Activated T-cell treated with anti-CD3 and anti-CD28 coated beads, Interleukin-2, amount 50 U/mL, for 48 hours (primary cell): ENCODE measurements at places on chromosomes 13 and 19.

- DNase-seq, result no peak
Observed at GRCh38 chr19:46924874-46925547, 64.2 kb downstream of the ARHGAP35 start.

DNA sequence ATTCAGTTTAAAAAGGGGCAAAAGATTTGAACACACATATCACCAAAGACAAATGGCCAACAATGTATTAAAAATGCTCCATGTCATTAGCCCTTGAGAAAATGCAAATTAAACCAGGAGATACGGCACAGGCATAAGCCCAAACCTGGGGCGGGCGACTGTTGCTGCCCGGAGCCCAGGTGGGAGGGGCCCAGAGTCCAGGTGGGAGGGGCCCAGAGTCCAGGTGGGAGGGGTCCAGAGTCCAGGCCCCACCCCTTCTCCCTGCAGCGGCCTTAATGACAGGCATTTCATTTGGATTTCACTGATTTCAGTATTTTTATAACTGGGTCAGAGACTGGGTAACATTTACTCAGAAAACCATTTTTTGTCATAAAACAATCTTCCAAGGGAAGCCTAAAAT is 78.2 kb downstream of the RASA3 start:
- DNase-seq, result peak; percentile 55

DNA sequence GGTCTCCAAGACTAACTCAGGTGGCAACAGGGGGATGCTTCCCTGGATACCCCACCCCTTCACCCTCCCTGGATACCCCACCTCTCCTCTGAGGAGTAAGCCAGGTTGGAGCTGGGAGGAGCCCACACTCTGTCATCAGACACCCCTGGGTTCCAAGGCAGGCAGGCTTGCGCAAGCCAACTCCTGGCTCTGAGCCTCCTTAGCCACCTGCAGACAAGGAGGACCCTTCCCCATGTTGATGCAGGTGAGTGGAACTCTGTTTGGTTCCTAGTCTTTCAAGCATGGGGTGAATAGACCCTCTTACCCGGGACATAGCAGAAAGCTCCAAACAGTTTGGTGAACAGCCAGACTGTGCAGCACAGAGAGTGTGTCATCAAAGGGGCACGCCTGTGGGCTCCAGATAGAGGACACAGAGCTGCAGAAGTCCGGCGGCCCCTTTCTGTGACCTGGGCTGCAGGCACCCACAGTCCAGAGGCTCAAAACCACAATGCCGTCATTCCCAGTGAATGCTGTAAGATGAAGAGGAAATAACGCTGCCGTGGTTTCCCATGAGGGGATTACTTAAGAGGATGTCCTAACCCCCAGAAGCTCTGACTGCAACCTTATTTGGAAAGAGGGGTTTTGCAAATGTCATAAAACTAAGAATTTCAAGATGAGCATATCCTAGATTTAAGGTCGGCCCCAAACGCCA is 12.1 kb upstream of the HAS1 start:
- DNase-seq, result no peak

GRCh38 chr19:19257137-19257536 is 16.0 kb downstream of the TM6SF2 start:
- no peak for DNase-seq

GRCh38 chr19:35557539-35558399 is 5.7 kb downstream of the ATP4A start:
- DNase-seq, result peak; percentile 77

GRCh38 chr13:50255639-50256038 is 240.4 kb downstream of the KCNRG start:
- no peak for DNase-seq

GRCh38 chr13:79297128-79297527 is 108.9 kb downstream of the RBM26 start:
- DNase-seq, result no peak

DNA sequence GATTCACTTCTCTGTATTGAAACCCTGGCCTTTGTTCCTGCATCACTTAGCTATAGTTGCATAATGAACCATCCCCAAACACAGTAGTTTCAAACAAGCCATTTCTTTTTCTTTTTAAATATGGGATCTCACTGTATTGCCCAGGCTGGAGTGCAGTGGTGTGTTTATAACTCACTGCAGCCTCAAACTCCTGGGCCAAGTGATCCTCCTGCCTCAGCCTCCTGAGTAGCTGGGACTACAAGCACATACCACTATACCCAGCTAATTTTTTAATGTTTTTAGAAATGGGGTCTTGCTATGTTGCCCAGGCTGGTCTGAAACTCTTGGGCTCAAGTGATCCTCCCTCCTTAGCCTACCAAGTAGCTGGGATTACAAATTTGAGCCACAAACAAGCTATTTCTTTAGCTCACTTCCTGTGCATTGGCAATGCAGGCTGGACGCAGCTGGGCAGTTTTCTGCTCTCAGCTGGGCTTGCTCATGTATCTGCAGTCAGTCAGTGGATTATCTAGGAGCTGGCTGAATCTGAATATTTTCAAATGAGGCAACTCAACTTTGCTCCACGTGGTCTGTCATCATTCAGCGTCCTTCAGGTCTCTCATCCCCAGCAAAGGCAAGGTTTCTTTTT is 49.5 kb upstream of the SIN3B start:
- no peak for DNase-seq

GRCh38 chr13:98105929-98106336 is 37.0 kb upstream of the FARP1 start:
- no peak for DNase-seq

- DNase-seq, result no peak
Observed at GRCh38 chr19:35983177-35983576, 11.8 kb upstream of the SDHAF1 start.

GRCh38 chr19:17061691-17062090 is 13.6 kb downstream of the HAUS8 start:
- no peak for DNase-seq

DNA sequence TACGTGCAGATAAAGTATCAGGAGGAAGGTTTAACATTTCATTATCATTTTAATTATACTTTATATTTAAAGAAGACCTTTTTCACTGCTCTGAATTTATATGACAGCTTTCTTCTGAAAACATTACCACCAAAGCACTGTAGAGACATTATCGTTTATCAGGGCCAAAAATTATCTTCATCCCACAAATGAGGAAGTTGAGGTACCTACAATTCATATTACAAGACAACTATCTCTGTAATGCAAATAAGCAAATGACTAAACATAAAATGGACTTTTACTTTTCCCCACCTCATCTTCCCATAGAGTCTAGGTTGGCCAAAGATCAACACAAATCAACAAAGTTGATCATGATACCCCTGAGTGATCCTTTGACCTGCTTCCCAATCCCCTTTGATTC is 30.9 kb upstream of the SMAD9 start:
- DNase-seq, result no peak

- no peak for DNase-seq
Observed at GRCh38 chr13:92694047-92694446, 532.6 kb upstream of the GPC6 start.

GRCh38 chr13:50511877-50512341 is 331.6 kb downstream of the DLEU7 start:
- DNase-seq, result no peak

- no peak for DNase-seq
Observed at GRCh38 chr13:113152691-113152983, 5.8 kb upstream of the PROZ start.

DNA sequence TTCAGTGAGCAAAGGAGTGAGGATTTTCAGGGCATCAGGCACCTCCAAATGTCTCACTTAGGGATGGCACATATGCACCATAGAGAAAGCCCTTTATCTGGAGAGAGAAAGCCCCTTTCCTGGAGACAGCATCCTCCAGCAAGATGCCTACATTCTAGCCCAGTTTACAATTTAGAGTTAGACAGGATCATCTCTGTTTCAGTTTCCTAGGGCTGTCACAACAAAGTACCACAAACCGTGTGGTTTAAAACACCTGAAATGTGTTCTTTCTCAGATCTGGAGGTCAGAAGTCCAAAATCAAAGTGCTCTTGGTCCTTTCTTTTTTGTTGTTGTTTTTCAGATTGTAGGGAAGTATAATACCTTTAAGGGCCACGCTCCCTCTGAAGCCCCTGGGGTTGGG is 61.8 kb downstream of the MBNL2 start:
- no peak for DNase-seq

- no peak for DNase-seq
Observed at GRCh38 chr13:109009756-109010155, 380.3 kb downstream of the MYO16 start.

- no peak for DNase-seq
Observed at GRCh38 chr13:73937441-73937840, 196.8 kb downstream of the KLF12 start.

- peak; percentile 19 for DNase-seq
Observed at GRCh38 chr19:33063753-33064457, 783 bp downstream of the RHPN2 start.

DNA sequence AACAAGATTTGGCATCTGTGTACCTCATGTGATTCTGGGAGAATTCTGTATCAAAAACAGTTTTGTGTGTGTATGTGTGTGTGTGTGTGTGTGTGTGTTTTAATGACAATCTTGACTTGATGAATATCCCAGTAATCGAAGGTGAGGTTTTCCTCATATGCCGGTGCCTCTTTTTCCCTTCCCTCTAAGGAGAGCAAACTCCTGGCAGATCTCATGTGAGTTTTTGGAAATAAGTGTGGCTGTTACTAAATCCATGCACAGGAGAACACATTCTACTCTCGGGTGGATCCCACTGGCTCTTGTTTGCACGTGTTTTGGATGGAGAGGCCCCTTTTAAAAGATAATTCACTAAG is 29.0 kb upstream of the CEBPG start:
- no peak for DNase-seq

DNA sequence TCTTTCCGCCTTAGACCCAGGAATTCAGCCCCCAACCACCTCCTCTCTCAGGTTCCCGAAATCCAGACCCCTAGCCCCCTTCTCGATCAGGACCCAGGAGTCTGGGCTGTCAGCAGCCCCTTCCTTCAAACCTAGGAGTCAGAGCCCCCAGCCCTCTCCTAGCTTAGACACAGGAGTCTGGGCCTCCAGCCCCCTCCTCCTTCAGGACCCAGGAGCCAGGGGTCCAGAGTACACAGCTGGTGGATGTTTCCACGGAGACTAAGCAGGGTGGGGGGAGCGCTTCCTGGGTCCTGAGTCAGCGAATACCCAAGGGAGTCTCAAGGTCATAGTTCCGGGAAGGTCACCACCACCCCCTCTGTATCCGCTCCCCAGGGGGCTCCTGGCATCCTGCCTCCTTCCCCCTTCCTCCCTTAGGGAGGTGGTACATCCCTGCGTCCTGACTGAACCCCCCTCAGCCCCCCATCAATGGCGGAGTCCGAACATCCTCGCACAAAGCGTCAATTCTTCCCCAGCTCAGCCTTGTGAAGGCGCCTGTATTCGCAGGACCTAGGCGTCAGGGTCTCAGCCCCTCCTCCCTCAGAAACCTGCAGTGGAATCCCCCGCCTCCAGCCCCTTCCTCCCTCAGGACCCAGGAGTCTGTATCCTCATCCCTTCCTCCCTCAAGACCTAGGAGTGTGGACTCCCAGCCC is 4.6 kb downstream of the CADM4 start:
- DNase-seq, result no peak

- DNase-seq, result no peak
Observed at GRCh38 chr13:39577838-39578491, 25.0 kb downstream of the LHFPL6 start.

DNA sequence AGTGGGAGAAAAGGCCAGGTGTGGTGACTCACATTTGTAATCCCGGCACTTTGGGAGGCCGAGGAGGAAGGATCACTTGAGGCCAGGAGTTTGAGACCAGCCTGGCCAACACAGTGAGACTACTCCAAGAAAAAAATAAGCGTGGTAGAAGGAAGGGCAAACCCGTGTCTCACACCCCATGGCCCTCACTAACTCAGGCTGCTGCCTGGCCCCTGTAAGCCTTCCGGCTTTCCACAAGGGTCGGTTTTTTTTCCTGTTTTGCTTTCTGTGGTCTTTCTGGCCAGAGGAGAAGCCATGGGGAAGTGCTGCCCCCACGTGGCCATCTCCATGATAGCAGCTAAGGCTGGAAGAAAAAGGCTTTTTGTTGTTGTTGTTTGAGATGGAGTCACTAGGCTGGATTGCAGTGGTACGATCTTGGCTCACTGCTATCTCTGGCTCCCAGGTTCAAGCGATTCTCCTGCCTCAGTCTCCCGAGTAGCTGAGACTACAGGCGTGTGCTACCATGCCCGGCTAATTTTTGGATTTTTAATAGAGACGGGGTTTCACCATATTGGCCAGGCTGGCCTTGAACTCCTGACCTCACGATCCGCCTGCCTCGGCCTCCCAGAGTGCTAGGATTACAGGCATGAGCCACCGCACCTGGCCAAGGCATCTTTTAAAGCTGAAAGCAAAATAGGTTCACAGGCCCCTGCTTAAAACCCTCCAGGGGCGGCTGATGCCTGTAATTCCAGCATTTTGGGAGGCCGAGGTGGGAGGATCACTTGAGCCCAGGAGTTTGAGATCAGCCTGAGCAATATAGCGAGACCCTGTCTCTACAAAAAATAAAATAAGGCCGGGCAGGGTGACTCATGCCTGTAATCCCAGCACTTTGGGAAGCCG is 7.5 kb upstream of the ARHGEF18 start:
- DNase-seq, result peak; percentile 94

GRCh38 chr19:7348587-7349230 is at the start of gene ARHGEF18:
TSS of gene ARHGEF18 (plus strand) at chr19:7348937. CDS start at chr19:7362891, 13,954 bp downstream.
- DNase-seq, result peak; percentile 74

DNA sequence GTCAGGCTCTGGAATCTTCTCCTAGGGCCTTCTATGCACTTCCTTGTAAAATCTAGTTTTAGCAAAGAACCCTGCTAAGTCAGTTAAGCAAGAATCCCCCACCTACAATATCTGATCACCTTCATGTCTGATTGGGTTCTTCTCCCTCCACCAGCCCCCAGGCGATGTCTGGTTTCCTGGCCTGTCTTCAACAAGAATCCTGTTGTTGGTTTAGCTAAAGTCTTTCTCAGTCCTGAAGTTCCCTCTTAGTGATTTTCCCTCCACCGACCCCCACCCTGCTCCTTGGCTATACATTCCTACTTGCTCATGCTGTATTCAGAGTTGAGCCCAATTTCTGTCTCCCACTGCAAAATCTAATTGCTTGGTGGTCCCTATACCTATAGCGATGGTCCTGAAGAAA is 35.2 kb upstream of the SLC46A3 start:
- DNase-seq, result no peak

GRCh38 chr19:31402529-31403316 is 53.5 kb upstream of the TSHZ3 start:
- DNase-seq, result no peak
